ENCODE measurements at places on chromosomes 12 and 14.
A peak's percentile ranks its signal among the peaks of the same experiment; 100 is the strongest.

DNA sequence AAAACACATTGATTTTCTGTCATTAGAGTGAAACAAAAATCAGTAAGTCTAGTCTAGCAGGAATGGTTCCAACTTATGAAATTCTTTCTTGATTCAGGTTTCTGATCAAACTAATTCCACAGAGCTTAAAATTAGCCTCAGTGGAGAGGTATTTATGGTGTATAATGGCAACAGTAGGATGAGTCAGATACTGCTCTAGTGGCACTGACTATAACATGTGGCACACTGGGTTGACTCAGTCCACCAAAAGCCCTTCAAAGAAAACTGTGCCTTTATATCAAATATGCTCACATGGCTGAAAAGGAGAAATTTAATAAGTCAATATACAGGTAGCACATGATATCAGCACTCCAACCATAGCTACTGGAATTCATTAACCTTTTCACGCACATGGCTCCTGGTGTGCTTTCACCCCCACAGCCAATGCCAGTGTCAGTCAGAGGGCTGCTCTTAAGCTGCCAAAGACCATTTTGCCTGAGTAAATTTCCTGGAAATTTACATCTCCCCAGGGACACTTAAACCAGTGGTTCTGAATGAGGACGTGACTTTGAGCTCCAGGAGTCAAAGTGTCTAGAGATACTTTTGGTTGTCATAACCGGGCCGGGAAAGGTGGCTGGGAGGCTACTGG, 21.7 kb upstream of the CATSPERB start:
- no peak for DNase-seq

DNA sequence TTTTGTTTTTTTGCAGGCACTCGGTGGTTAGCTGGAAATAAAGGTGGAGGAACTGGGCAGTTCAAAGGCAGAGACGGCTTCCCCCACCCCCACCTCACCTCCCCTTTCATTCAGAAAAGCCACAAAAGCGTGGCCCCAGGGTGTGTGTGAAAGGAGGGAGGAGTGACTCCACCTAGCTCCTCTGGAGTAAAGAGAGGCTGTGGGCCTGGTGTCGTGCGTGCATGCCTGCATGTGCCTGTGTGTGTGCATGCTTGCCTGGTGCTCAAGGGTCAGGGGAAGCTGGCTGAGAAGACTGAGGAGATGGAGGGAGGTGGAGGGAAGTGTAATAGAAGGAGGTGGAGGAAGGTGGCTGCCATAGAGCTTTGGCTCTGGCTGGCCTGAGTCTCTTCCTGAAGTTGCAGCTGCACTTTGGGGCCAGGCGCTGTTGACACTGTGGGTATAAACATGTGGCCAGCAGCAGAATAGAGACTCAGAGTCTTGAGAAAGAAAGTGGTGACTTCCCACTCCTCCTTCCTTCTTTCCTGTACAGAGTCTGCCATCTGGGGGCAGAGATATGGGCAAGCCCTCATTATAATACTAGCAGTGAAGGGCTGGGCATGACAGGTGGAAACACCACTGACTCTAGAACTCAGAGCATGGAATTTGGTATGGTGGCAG, 36.9 kb upstream of the SINHCAF start:
- no peak for DNase-seq

GRCh38 chr12:119808441-119808840, 68.7 kb downstream of the CIT start:
- no peak for DNase-seq

GRCh38 chr12:51910691-51911090, 3.4 kb downstream of the ACVRL1 start:
- no peak for DNase-seq

GRCh38 chr12:46661110-46661845, 164.5 kb downstream of the SLC38A4 start:
- peak; percentile 26 for DNase-seq

DNA sequence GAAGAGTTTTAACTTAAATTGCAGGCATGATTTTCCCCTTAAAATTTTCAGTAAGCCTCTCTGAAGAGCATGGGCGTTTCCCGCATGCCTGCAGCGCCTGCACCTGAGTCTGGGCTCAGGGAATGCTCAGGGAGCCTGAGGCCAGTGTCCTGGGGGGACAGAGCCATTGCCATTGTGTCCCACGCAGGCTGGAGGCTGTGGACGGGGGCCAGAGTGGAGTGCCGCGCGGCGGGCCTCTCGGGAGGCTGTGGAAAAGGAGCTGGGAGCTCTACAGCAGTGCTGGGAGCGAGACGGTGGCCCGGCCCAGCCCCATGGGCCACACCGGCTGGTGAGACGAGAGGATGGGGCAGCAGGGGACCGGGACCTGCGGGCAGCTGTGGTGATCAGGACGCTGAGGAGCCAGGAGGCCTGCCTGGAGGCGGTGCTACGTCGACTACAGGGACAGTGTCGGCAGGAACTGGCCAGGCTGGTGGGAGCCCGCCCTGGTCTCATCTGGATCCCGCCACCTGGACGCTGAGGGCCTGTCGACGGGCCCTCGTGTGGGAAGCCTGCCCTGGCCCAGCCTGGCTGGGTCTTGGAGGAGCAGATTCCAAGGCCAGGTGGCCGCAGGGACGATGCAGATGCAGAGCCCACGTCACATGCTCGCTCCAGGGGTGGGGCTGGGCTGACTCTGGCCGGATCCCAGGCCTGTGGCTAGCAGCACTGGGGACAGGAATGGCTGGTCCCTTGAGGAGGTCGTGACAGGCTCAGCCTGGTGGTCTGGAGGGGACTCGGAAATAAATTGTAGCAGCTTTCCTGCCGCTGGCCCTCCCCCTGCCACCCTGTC, 7.6 kb downstream of the TEDC1 start:
- no peak for DNase-seq
